Tibial nerve (tissue), 4 donors: ENCODE measurements at places on chromosomes 13 and 19.

DNA sequence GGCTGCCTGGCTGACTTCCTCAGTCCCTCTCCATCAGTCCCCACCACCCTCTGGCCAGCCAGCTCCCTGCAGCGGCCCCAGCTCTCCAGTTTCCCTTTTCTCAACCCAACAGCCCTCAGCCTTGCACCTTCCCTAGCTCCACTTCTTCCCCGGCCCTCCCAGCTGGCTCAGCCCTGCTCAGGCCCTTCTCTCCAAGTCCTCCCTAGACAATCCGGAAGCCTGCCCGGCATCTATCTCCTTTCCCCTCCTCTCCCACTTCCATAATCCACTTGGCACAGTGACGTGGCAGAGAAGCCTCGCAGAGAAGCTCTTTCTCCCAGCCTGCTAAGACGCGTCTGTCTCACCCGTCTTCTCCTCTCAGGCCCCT lies 1.1 kb downstream of the UBXN6 start:
- no peak for DNase-seq
- H3K36me3 ChIP-seq = no peaks in the 10 kb centered on the region
- peak overlapping the region; percentile 81 for H3K4me3 ChIP-seq
- H3K27ac ChIP-seq = peak overlapping the region; percentile 96

- DNase-seq = no peak
- peaks cover 21% of the 10 kb centered on the region for H3K4me1 ChIP-seq
- peak overlapping the region; percentile 51 for H3K4me3 ChIP-seq
- no peaks in the 10 kb centered on the region for H3K36me3 ChIP-seq
- H3K27me3 ChIP-seq = no peaks in the 10 kb centered on the region
Measured at GRCh38 chr19:18833849-18834643, 2.3 kb downstream of the UPF1 start.

GRCh38 chr19:22422211-22422610 lies at the start of gene ZNF98:
Gene ZNF98, minus strand, starts transcription at chr19:22422346. Its CDS starts 122 bp downstream, at chr19:22422224.
- no peaks in the 10 kb centered on the region for H3K27me3 ChIP-seq
- no peaks in the 10 kb centered on the region for H3K36me3 ChIP-seq
- no peaks in the 10 kb centered on the region for H3K4me1 ChIP-seq
- H3K4me3 ChIP-seq = no peak within 1 kb of the TSS
- no peak for DNase-seq

DNA sequence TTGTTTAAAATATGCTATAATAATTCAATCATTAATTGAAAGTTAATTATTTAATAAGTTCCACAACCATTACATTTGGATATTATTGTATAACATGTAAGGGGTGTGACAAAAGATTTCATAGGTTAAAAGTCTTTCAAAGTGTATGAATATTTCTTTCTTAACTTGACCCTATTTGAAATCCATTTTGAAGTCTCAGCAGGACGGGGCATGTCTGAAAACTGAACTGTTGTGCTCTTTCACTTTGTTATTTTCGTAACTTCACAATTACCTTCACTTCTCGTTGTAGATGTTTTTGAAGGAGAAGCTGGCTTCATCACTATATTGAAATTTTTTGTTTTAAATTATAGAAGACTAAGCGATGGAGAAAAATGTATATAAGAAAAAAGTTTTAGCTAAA lies 1775.7 kb downstream of the PCDH9 start:
- no peak for DNase-seq
- H3K36me3 ChIP-seq = no peaks in the 10 kb centered on the region
- H3K4me1 ChIP-seq = no peaks in the 10 kb centered on the region
- no peaks in the 10 kb centered on the region for H3K27me3 ChIP-seq
- H3K27ac ChIP-seq = no peak overlapping the region

DNA sequence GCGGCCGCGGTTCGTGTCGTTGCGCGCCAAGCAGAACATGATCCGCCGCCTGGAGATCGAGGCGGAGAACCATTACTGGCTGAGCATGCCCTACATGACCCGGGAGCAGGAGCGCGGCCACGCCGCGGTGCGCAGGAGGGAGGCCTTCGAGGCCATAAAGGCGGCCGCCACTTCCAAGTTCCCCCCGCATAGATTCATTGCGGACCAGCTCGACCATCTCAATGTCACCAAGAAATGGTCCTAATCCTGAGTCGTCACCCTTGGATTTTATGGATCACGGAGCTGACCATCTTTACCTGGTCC lies 475 bp downstream of the MRPL57 start:
- H3K4me3 ChIP-seq = peak overlapping the region; percentile 74
- H3K27ac ChIP-seq = peak overlapping the region; percentile 88
- no peaks in the 10 kb centered on the region for H3K4me1 ChIP-seq
- peaks cover 12% of the 10 kb centered on the region for H3K36me3 ChIP-seq

DNA sequence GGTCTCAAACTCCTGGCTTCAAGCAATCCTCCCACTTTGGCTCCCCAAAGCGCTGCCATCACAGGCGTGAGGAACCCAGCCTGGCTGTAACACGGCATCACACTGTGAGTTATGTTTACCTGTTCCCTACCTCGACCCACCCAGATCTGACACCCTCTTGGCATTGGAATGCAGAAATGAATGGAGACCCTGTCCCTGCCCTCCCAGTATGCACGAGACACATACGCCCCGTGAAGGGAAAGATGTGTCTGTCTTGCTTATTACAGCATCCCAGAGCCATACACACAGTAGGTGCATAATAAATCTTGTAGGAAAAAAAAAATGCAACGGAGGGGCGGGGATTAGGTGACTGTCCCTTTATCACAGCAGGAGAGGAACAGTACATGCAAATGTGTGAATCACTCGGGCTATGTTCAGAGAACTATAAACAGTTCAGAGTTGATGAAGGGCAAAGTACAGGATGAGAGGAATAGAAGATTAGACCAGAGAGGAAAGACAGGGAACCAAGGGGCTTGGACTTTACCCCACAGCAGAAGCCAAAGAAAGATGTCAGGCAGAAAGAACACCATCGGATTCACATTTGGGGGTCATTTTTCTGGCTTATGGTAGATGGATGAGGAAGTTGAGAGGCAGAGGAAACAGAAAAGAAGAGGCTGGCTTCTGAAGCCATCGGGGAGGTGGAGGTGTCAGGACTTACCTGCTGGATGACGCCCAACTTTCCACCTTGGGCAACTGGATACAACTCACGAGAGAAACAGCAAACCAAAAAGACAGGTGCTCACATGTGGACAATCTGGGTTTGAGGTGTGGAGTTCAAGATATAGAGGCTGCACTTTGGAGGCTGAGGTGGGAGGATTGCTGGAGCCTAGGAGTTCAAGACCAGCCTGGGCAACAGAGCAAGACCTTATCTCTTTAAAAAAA lies 94.3 kb downstream of the INSR start:
- H3K36me3 ChIP-seq = no peaks in the 10 kb centered on the region
- peaks cover 33% of the 10 kb centered on the region for H3K4me1 ChIP-seq
- no peaks in the 10 kb centered on the region for H3K27me3 ChIP-seq
- no peak overlapping the region for H3K27ac ChIP-seq

DNA sequence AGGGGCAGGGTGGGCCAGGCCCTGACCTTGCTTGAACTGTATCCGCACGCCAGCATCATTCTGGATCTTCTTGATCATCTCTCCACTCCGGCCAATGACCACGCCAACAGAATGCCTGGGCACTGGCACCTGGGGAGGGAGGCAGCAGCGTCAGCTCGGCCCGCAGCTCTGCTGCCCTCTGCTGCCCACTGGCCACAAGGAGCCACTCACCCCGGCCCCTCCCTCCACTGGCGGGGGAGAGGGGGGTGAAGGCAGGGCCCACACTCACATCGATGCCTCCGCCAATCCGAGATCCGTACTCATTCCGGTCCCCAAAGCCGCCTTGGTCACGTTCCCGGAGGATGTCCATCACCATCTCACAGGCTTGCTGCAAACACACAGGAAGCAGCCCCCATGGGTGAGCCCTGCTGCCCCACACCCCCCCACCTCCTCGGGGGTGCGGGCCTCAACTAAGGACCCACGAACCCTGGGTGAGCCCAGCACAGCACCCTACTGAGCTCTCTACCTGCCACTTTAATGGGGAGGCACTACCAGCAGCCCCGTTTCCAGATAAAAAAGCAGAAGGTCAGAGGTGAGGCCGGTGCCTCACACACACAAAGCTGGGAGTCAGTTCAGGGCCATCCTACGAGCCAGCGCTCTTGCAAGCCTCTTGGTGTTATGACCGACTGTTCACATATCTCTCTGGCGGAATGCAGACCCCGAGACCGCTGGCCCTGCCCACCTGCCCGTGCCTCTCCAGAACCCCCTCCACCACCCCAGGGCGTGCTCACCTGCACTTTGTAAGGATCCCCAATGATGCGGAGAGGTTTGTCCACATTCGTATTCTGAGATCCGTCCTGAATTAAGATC lies 6.7 kb downstream of the KHSRP start:
- no peak overlapping the region for H3K4me3 ChIP-seq
- peaks cover 7% of the 10 kb centered on the region for H3K36me3 ChIP-seq
- no peak overlapping the region for H3K27ac ChIP-seq
- no peaks in the 10 kb centered on the region for H3K4me1 ChIP-seq

DNA sequence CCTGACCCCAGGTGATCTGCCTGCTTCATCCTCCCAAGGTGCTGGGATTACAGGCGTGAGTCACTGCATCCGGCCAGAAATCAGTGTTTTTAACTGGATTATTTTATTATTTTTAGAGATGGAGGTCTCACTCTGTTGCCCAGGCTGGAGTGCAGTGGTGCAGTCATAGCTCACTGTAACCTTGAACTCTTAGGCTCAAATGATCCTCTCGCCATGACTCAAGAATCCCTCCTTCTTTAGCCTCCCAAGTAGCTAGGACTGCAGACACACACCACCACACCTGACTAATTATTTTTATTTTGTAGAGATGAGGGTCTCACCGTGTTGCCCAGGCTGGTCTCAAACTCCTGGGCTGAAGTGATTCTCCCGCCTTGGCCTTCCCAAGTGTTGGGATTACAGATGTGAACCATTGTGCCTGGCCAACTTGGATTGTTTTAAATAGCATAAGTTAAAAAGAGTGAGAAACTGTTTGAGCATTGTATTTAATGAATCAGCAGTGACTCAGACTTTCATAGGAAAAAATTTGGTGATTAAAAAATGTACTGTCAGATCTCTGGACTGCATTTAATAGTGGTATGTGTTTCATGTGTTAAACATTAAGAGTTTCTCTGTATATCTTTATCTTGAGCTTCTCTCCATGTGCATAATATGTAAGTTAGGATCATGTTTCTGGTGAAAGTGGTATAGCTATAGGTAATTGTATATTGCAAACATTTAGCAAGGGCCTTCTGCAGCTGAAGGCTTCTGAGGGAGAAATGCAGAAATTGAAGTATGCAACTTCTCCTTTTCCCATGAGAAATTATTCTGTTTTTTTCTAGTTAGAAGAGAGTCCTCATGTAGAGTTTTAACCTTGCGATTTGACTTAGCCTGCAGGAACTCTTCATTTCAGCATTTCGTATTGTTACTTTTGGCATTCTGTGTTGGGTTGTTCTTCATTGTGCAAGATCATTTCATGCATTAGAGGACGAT lies 121.2 kb downstream of the PCCA start:
- no peaks in the 10 kb centered on the region for H3K4me1 ChIP-seq
- peaks cover 55% of the 10 kb centered on the region for H3K36me3 ChIP-seq
- no peak for DNase-seq
- no peaks in the 10 kb centered on the region for H3K27me3 ChIP-seq
- H3K4me3 ChIP-seq = no peak overlapping the region

DNA sequence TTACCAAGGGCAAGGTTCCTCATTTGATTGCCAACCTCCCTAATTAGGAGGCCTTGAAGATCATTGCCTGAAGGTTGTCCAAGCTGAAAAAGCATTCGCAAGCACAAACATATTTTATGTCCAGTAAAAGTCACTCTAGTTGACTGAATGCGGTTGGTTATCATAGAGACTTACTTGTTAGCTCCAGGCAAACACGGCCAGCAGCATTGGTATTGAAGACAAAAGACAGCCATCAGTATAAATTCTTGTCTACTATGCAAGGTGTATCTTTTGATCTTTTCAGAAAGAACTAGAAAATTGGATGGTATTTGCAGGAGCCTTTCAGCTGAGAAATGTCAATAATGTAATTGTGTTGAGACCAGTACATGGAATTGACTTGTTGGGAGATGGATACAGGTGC lies 129.9 kb downstream of the GPC6 start:
- no peak overlapping the region for H3K4me3 ChIP-seq
- DNase-seq = no peak
- no peak overlapping the region for H3K27ac ChIP-seq
- no peaks in the 10 kb centered on the region for H3K27me3 ChIP-seq

DNA sequence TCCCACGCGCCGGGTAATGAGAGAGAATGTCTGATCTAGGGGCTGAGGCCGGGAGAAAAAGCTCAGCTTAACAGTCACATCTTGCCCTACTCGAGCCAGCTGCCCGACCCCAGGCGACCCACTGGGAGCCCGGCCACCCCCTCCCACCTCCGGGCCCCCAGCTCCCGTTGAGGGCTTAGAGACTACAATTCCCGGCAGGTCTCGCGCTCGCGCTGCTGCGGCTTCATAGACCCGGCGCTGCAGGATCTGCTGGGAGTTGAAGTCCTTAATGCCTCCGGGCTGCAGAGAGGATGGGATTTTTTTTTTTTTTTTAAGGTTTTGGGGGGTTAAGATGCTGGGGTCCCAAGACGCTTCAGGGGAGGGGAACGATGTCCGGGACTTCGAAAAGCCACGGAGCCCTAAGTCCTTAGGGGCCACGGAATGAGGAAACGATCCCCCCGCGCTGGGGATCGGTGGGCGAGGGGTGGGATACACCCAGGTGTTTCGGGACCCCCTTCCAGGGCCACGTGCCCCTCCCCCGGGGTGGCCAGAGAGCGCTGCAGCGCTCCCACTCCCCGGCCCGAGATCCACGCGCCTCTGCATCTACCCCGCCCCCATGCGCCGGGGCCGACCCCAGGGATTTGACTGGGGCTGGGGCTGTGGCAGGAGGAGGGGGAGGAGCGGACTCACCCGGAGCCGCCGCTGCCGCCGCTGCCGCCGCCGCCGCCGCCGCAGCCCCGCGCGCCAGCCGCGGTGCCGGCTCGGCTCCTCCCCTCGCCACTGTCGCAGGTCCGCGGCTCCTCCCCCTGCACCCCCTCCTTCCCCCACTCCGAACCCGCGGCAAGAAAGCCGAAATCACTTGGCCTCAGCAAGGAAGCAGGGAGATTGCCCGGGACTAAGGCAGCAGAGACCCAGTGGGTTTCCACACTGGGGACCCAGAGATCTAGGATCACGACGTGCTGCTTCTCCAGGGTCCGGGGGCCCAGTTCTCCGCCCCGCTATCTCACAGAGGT lies at the start of gene SYT3:
Gene SYT3, minus strand, starts transcription at position 761 of the 992 bp plus-strand sequence. CDS start 2,470 bp downstream, outside the sequence.
- H3K27me3 ChIP-seq = no peaks in the 10 kb centered on the region
- H3K4me3 ChIP-seq = no peak within 1 kb of the TSS
- no peak within 1 kb of the TSS for H3K27ac ChIP-seq
- no peak for DNase-seq
- no peaks in the 10 kb centered on the region for H3K4me1 ChIP-seq

- H3K27me3 ChIP-seq = peaks cover 14% of the 10 kb centered on the region
- H3K4me1 ChIP-seq = peaks cover 8% of the 10 kb centered on the region
- DNase-seq = peak; percentile 82
- H3K4me3 ChIP-seq = no peak overlapping the region
- H3K27ac ChIP-seq = no peak overlapping the region
Measured at GRCh38 chr19:15584541-15585115, 30.4 kb upstream of the CYP4F8 start.

GRCh38 chr13:21450936-21451335 lies 8.2 kb downstream of the ZDHHC20 start:
- H3K4me3 ChIP-seq = no peak overlapping the region
- H3K4me1 ChIP-seq = no peaks in the 10 kb centered on the region
- H3K27ac ChIP-seq = no peak overlapping the region
- H3K27me3 ChIP-seq = no peaks in the 10 kb centered on the region

GRCh38 chr13:113947311-113948033 lies 26.4 kb downstream of the C13orf46 start:
- H3K27me3 ChIP-seq = no peaks in the 10 kb centered on the region
- peak; percentile 72 for DNase-seq
- H3K36me3 ChIP-seq = no peaks in the 10 kb centered on the region
- H3K4me1 ChIP-seq = peaks cover 11% of the 10 kb centered on the region
- no peak overlapping the region for H3K27ac ChIP-seq

- no peaks in the 10 kb centered on the region for H3K27me3 ChIP-seq
- no peaks in the 10 kb centered on the region for H3K4me1 ChIP-seq
- H3K27ac ChIP-seq = no peak overlapping the region
- DNase-seq = no peak
- H3K4me3 ChIP-seq = no peak overlapping the region
Measured at GRCh38 chr13:28574617-28575142, 79.8 kb upstream of the FLT1 start.
